Stimulated activated CD4-positive, alpha-beta T cell treated with anti-CD3 and anti-CD28 coated beads, Interleukin-1b, Interleukin-23, amount 100 ng/mL, for 1 hour (primary cell): ENCODE measurements at places on chromosomes 4 and X.

- DNase-seq: no peak
Measured at GRCh38 chr4:77817304-77818072, 1.7 kb downstream of the CNOT6L start.

DNA sequence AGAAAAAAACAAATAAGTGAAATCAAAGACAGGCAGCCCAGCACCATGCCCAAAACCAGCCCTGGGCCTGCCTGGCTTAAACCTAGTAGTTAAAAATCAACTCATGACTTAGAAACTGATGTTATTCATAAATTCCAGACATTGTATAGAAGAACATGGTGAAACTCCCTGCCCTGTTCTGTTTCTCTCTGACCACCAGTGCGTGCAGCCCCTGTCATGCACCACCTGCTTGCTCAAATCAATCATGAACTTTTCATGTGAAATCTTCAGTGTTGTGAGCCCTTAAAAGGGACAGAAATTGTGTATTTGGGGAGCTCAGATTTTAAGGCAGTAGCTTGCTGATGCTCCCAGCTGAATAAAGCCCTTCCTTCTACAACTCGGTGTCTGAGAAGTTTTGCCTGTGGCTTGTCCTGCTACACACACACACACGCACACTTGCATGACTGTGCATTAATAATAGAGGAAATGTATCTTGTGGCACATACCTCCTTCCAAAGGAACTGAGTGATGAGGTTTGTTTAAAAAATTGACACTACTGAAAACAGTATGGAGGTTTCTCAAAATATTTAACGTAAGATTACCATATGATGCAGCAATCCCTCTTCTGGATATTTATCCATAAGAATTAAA lies 39.2 kb upstream of the UGT2B7 start:
- no peak for DNase-seq

DNA sequence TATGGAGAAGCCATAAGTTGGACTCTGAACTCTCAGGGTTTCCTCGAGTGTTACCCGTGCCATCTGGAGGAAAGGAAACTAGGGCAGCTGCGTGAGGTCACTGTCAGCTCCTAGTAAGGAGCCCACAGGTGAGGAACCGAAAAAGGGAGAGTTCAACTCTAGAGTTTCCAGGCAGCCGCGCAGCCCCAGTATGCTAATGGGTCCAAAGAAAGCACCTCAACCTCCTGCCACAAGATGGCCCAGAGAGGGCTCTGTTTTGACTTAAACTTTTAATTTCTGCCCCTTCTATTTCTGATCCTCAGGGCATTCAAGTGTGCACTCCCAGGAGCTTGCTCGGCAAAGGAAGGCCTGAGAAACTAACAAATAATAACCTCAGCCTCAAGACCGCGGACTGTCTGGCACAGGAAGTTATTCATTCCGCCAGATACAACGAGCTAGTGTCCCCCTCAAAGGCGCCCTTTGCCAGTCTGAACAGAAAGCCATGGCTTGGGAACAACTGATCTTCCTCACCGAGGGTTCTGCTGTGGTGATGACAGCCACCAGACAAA lies 13.9 kb downstream of the SCARB2 start:
- no peak for DNase-seq

- no peak for DNase-seq
Measured at GRCh38 chr4:15469402-15470127, at the start of gene CC2D2A. TSS of gene CC2D2A (plus strand) at chr4:15469882. CDS start at chr4:15475933, 6,051 bp downstream.

DNA sequence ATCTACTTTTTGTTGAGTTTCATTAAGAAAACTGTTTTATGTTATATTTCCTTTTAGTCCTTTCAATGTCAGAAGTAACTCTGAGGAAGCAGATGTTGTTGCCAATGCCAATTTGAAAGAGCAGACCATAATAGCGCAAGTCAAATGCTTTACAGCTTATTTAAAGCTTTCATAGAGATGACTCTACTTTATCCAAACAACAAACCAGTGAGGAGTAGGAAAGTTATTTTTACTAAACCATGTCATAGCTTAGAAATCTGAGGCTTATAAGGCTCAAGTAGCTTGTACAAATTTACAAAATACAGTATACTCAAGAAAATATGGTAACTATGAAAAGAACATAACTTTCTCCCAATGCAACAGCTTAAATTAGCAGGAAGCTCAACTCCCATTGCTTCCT lies 40.1 kb upstream of the SPOCK3 start:
- DNase-seq: no peak

DNA sequence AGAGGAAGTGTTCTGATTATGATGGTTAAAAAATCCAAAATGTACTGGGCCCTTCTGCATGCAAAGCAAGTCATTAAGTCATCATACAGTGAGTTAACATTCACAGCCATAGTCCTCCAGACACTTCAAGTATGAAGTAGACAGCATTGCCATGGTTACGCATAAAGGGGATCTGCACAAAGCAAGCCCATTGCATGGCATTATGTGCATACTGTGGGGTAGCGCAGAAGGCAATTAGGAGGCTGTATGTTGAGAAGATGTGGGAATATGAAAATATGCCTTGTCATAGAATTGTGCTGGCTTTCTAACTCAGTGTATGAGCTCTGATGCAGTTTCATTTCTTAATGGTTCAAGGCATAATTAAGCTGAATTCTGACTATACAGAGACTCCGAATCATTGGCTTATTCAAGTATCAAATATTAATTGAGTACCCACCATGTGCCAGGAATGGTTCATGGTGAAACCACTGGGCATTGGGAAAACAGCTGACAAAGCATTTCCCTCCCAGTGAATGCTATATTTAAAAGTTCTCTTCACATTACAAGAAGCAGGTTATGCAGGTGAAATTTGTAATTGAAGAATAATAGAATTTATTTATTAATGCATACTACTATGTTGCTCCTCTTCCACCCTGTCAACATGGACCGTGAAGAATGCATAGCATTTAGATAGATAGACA lies 588.9 kb downstream of the ZNF674 start:
- no peak for DNase-seq

DNA sequence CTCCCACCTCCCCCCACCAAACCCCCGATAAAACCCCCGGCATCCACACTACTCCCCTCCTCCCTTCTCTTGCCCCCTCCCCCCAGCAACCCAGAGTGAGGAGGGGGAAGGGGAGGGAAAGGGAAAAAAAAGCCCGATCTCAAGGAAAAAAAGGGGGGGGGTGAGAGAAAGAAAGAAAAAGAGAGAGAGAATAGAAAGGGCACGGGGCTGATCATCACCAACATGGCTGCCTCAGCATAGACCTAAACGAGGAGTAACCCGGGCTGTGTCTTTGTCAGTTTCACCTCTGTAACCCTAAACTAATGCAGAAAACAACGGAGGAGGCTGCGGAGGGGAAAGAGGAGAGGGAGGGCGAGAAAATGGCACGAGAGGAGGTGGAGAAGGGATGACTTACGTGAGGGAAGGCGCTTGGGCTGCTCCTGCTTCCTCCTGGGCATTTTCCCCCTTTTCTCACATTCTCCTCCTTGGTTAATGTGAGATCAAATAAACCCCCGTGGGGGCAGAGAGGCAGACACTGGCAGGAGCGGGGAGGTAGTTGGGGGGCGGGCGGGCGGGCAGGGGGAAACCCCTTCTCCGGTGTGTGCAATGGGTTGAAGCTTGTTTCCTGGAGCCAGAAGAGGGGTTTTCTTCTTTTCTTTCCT lies 532 bp downstream of the ZNF827 start:
- DNase-seq: no peak

DNA sequence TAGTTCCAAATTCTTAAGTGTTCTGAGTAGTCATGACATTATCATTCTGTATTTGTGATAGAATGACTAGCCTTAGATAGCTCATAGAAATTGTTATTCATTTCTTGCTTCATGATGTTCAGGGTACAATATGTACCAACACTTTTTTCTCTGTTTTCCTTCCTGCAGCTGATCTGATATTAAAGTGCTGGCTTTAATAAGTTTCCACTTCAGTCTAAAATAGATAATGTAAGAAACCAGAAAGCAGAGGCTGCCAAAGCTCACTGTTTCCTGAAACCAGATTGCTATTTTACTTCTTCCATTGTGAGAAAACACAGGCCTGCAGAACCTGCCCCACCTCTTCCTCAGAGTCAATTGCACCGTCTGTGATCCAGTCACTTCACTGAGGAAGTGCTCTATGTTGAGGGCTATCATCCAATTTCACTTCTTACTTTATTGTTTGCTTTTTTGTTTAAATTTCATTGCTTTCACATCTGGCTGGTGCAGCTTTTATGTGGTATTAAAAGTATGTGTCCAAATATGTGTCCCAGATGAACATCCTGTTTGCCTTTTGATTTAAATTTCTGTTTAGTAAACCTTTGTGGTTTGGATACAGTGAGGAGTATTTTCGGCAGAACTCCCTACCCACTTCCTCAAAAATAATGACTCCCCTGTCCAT lies 652.1 kb downstream of the ANKRD50 start:
- DNase-seq: no peak
